ENCODE measurements at places on chromosomes 7 and 10.

DNA sequence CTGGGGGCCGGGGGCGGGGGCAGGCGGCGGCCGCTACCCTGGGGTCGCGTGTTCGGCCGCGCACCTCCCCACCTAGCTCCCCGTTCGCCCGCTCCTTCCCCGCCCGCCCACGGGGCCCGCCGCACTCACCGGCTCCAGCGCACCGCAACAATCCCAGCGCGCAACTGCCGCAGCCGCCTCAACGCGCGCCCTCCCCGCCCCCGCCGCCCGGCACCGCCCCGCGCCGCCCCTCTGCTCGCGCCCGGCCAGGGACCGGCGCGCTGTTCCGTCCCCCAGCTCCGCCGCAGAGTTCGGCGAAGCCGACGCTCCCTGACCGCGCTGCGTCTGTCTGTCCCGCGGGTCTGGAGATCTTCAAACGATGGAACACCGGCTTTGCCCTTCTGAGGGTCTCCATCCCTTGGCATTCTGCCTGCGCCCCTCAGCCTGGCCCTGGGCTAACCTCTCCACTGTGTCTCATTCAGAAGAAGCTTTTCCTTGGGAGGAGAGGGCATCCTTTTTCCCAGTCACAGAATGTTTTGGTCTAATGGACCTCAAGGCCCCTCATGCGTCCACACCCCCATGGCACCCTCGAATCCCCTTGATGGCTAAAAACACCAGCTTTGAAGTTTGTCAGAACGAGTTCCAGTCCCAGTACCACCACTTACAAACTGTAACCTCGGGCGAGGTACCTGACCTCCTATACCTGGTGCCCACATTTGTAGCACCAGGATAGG is at the start of gene NT5C2:
Gene NT5C2 (minus strand): TSS at position 166 of the 713 bp plus-strand sequence. CDS start 18,314 bp downstream, outside the sequence.
- DNase-seq, result peak; percentile 77

DNA sequence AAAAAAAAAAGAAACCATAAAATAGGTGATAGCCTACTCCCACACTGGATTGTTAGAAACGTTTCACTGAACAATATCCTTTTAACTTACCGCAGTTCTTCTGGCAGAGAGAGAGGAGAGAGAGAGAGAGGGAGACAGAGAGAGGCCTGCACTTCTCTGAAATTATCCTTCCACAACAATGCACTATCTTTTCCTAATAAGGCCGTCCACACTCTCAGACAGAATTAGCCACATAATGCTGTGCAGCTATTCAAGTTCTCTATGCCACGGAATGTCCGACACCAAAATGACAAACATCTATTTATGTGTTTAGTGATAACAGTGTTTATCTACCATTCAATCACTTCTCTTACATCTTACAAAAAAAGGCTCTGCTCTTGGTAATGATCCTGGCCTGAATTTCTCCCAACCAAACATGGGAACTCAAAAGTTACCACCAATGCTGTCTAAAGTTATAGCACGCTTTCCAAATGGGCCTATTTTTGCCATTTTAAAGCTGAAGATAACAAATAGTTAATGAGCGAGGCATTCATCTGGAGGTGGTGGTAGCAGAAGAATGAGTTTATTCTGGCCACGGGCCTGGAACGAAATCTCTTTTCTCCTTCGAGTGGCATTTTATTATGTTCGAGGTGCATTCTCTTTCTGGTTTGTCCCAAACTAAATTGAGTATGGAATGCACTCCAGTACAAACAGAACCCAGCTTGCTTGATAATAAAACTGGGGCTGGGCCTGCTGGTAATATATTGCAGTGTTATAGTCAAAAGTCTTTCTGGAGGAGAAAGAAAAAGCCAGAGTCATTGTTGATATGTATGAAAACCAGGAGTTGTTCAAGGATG is 160.2 kb upstream of the SVIL start:
- no peak for DNase-seq

GRCh38 chr10:84008878-84009277 is 130.4 kb upstream of the GHITM start:
- DNase-seq, result no peak

DNA sequence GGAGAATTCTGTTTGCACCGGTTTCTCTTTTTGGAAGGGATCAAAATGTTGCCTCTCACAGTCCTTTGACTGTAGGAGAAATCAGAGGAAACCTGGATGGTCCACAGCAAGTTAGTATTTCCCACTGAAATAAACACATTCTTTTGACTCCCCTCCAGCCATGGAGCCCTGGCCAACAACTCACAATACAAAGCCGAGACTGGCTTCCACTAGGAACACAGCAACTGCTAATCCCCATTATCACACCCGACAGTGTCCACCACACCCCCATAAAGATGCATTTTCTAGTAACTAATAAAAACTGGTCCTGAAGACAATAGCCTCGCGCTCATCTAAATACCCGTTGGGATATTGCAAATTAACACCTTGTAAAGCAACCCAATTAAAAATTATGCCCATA is 798 bp upstream of the MACROH2A2 start:
- no peak for DNase-seq

DNA sequence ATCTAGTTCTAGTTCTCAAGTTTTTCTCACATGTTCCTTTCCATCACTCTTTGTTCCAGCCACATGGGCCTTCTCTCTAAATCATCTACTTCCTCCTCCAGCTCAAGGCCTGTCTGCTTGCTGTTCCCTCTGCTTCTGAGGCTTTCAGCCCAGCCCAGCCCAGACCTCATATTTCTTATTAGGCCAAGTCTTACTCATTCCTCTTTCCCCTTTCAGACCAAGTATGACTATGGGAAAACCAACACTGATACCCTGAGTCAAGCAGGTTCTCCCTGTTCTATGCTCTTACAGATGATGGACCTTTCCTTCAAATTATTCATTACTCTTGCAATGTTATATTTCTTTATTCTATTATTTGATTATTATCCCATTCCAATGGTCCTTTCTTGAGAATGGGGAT is 80.3 kb upstream of the SEM1 start:
- DNase-seq, result no peak

DNA sequence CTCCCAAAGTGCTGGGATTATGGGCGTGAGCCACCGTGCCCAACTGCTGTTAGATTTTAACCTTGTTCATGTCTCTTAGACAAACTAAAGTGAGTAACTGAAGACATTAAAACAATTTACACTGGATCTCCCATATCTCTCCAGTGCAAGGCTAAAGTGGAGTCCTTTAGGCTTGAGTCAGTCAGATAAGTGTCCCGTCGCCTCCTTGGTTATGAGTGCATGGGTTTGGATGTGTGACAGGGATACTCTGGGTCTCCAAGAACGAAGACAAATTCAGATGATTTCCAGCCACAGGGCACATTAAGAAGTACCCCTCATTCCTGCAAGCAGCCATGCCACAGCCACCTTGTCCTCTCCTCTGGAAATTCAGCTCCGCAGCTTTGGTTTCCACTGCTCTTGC is 66.1 kb upstream of the PDZD8 start:
- DNase-seq, result no peak

DNA sequence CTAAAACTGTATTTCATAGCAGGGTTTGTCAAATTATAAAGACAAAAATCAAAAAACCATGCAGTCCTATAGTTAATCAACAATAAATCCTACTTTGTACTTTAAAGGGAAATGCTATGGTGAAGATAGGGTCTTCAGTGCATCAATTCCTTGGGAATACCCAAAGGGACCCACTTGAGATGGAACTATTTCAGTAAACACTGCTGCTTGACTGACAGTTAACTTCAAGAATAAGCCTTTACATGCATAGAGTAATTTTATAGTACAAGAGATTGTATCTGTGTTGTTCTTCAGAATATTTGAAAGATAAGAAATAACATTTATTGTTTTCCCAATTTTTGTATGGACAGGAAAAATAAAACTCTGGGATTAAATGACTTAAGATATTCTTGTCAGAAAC is 1179.6 kb downstream of the CNTNAP2 start:
- no peak for DNase-seq

GRCh38 chr10:132158122-132158741 is 28.5 kb upstream of the DPYSL4 start:
- peak; percentile 25 for DNase-seq

GRCh38 chr7:22275661-22276060 is 81.3 kb downstream of the RAPGEF5 start:
- DNase-seq, result no peak
